AG04450 (cell line): ENCODE measurements at places on chromosomes 3 and 15. TPM values are rescaled to one million over a fixed set of nuclear protein-coding genes. Genes with fewer than 3 reads are reported as not detected.
A peak's percentile ranks its signal among the peaks of the same experiment; 100 is the strongest.

GRCh38 chr3:183210862-183211341 is 42.2 kb upstream of the B3GNT5 start:
- no peak for DNase-seq

- DNase-seq = no peak
Measured at GRCh38 chr3:124032311-124032880, 40.5 kb upstream of the ROPN1 start.

- DNase-seq = no peak
Measured at GRCh38 chr3:196127308-196128040, 45.6 kb upstream of the TFRC start.

DNA sequence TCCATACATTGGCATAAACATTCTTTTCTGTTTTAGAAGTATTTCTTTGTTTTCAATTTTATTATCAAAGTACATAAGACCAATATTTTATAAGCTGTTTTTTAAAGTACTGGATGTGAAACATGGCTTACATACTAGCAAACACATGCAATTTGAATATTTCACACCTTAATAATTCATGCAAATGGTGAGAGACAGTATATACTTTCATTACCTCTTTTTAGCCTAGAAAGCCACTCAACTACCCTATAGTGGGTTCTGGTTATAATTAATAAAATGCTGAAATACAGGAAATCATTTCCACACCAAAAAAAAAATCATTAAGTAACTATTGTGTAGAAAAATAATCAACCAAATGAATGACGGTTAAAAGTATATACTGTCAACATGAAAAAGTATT is 38.5 kb upstream of the MELTF start:
- no peak for DNase-seq

GRCh38 chr3:123104550-123104949 is 37.7 kb downstream of the PDIA5 start:
- peak; percentile 30 for DNase-seq

GRCh38 chr3:127410137-127410488 is 122.3 kb upstream of the PRR20G start:
- DNase-seq = no peak

DNA sequence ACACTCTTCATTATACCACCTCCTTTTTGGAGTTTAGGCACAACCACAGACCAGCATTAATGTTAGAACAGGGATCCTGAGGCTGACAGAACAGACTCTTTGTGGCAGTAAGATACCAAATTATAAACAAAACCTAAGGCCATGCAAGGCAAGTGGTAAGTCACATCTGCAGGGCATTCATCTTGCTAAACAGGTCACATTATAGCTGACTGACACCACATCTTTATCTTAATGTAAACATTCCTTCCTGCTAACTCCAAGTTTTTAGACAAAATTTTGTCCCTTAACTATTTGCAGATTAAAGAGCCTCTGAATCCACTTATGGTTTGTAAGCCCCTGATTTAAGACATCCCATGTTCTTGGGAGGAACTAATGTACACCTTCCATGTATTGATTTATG is 500.6 kb downstream of the PYDC2 start:
- no peak for DNase-seq

DNA sequence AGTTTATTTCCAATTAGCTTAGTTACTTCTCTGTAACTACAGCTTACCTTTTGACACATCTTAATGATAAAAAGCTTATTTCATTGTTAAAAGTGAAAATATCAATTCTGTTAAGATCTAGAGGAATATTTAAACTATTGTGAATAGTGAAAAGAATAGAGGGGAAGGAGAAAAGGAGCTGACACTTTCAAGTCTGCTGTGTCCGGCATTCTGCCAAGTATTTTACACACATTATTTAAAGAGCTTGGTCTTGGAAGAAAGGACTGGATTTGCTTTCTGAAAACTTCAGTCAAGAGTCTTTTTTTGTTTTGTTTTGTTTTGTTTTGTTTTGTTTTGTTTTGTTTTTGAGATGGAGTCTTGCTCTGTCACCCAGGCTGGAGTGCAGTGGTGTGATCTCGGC is 34.8 kb downstream of the CCDC80 start:
- no peak for DNase-seq

DNA sequence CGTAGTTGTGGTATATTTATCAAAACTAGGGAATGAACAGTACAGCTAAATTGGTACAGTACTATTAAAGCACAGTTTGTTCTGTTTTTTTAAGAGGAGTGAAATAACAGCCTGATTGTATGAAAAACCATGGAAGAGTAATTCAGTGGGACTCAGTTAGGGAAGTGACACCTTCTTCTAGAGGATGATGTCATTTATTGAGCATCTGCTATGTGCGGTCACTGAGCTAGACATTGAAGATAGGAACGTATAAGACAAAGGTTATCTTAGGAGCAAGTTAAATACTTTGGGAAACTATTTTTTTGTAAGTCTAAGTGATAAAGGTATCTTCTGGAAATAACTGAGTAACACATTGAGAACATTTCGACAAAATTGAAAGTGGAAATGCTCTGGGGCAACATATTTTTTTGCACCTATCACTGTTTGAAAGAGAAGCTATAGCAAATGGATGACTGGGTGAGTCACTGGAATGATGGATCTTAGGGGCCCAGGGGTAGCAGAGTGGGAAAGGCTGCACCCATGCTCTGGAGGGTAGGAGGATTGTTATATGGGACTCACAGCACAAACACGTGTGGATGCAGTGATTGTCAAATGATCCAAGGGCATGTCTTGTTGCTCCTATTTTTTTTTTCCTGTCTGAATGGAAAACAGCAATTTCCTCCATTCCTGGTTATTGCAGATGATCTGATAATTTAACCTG is 43.0 kb downstream of the OXNAD1 start:
- no peak for DNase-seq

GRCh38 chr3:196629228-196629627 is 10.3 kb upstream of the NRROS start:
- no peak for DNase-seq

DNA sequence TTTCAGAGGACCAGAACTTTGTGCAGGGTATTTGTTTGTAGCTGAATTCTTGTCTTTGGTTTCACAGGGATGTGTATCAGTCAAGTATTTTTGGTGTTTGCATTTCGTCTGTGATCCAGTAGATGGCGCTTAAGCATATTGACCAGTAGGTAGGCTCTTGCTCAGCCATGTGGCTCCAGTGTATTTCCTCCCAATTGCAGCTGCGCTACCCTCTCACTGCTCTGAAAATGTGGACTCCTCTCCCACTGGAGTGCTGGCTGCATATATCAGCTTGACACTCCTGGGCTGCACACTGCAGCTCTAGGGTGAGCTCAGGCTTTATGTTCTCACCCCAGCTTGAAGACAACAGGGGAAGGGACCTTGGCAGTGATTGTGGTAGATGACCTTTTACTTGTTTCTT is 1264.3 kb upstream of the ALCAM start:
- DNase-seq = peak; percentile 8

GRCh38 chr3:8529738-8530525 is 28.3 kb downstream of the LMCD1 start:
- DNase-seq = no peak

- DNase-seq = no peak
Measured at GRCh38 chr3:83033133-83033532, 1271.7 kb upstream of the GBE1 start.

DNA sequence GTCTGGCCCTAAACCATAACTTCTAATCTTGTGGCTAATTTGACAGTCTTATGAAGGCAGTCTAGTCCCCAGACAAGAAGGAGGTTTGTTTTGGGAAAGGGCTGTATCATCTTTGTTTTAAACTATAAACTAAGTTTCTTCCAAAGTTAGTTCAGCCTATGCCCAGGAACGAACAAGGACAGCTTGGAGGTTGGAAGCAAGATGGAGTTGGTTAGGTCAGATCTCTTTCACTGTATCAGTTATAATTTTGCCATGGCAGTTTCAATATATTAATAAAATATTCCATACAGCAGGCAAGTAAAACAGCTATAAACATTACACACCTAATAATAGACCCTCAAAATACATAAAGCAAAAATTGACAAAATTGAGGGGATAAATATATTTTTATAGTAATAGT is 13.1 kb upstream of the ZNF662 start:
- DNase-seq = no peak

DNA sequence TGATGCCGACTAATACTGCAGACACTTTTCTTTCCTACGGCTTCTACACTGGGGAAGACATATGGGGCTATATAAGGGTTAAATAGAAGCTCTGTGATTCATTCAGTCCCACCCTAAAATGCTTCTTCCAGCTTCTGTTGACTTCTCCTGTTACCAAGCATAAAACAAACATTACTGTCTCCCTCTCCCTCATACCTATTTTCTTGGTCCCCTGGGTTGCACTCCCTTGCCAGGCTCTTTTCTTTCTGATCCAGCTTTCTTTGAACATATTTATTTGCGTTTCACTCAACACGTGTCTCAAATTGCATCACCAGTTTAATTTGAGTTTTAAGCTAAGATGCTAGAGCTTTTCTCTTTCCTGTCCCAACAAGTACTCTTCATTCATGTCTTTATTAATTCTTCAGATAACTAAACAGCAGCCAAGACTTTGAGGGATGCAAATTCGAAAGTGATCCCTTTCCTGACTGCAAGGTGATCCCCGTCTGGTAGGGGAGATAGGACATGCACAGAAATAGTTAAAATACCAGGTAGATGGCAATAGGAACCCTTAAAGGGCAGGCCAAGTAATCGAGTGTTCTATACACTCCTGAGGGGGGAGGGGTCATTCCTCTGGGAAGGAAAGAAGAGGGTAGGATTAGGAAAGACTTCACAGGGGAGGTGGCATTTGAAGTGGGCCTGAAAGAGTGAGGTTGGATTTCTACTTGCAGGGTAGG is 198.6 kb upstream of the BCL6 start:
- no peak for DNase-seq

DNA sequence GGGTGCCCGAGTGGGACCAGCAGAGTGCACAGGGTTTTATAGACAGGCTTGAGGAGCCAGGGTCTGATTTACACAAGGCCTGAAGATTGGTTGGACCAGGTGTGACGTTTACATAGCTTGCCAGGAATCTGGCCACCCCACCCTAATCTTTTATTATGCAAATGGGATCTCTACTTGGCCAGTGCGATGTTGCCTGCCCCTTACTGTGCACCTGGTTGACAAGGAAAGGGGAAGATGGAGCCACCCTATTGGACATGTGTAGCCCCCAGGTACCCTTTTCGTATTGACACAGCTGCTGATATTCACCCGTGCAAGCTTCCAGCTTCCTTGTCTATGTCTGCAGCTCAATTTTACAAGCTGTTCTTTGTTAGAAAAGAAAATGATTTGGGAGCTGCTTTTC is 132.0 kb downstream of the ARNT2 start:
- DNase-seq = no peak

- DNase-seq = no peak
Measured at GRCh38 chr15:79954661-79955060, 16.3 kb downstream of the BCL2A1 start.

GRCh38 chr15:31437686-31438085 is 111.1 kb downstream of the KLF13 start:
- DNase-seq = no peak

DNA sequence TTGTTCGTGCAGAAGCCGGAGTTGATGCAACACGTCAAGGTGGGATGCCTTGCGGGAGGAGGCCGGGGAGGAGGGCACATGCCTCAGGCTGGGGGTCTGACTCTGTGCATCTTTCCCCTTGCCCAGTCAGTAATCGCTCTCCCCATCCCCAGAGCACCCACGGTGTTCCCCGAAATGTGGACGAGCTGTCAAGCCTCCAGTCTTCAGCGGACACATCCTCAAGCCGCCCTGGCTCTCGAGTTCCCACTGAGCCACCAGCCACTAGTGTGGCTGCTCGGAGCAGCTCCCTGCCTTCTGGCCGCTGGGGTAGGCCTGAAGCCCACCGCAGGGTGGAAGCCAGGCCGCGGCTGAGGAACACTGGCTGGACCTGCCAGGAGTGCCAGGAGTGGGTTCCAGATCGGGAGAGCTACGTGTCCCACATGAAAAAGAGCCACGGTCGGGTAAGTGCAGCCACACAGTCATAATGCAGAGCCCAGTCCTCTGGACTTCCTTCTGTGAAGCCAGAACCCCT is 18.7 kb upstream of the ALPK3 start:
- DNase-seq = no peak

DNA sequence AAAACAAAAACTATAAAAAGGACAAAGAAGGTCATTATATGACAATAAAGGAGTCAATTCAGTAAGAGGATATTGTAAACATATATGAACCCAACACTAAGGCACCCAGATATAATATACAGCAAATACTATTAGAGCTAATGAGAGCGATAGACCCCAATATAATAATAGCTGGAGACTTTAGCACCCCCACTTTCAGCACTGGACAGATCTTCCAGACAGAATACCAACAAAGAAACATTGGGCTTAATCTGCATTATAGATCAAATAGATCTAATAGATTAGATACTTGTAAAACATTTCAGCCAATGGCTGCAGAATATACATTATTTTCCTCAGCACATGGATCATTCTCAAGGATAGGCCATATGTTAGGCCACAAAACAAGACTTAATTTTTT is 53.4 kb downstream of the NUDT16 start:
- no peak for DNase-seq

- DNase-seq = peak; percentile 81
Measured at GRCh38 chr15:51132384-51133139, 37.9 kb upstream of the TNFAIP8L3 start.

GRCh38 chr3:28334552-28334951 is 14.0 kb upstream of the ZCWPW2 start:
- no peak for DNase-seq

GRCh38 chr3:151047636-151048035 is 37.8 kb upstream of the MED12L start:
- DNase-seq = no peak

DNA sequence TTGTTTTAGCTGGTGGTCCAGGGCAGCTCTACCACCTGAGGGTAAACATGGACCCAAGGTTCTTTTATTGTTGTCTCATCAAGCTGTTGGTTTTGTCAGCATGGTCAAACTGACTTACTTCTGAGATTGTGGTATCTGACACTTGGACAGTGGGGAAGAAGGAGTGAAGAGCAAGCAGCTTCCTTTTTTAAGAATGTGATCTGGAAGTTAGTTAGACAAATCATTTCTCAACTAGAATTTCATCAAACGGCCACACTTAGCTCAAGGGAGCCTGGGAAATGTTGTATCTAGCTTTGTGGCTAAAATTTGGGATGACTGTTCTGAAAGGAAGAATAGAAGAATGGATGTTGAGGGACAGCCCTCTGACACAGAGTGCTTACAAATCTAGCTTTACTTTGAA is 215.2 kb downstream of the ZNF621 start:
- no peak for DNase-seq

DNA sequence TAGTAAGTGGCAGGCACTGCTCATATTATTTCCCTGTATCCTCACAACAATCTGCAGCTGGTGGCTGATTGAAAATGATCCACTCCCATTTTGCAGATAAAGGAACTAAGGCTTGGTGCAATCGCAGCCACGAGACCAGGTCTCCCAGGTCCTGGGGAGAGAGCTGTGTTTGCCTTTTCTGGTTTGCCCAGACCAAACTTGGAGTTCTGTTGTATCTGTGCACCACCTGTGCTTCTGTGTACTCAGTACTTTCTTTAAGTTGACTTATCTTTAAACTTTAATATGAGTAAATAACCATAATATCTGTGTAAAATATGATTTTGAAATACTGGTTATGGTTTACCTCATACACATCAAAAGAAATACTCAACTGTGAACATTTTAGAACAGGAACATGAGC is 625.7 kb upstream of the CFAP20DC start:
- no peak for DNase-seq

- DNase-seq = no peak
Measured at GRCh38 chr15:101037090-101037830, 118.1 kb downstream of the LRRK1 start.

- DNase-seq = no peak
Measured at GRCh38 chr15:76245072-76245610, 66.1 kb downstream of the ETFA start.

Gene SMCO1
- polyA plus RNA-seq = not detected in 2 replicates

Gene CLDN1
- polyA plus RNA-seq = 9.6 and 9.8 TPM in 2 replicates

Gene MAP6D1
- 5.2 and 6.1 TPM in 2 replicates for polyA plus RNA-seq

Gene FHIT
- 0.17 and 0.26 TPM in 2 replicates for polyA plus RNA-seq

Gene C3orf22
- not detected in 2 replicates for polyA plus RNA-seq

Gene IL12A
- 2.3 and 3.6 TPM in 2 replicates for polyA plus RNA-seq

Gene GOLGA8T
- not detected in 2 replicates for polyA plus RNA-seq
